ENCODE measurements at places on chromosomes 12 and 14. TPM values are rescaled to one million over a fixed set of nuclear protein-coding genes. Genes with fewer than 3 reads are reported as not detected.

GRCh38 chr12:62166525-62166924 is 93.7 kb upstream of the USP15 start:
- DNase-seq, result no peak

DNA sequence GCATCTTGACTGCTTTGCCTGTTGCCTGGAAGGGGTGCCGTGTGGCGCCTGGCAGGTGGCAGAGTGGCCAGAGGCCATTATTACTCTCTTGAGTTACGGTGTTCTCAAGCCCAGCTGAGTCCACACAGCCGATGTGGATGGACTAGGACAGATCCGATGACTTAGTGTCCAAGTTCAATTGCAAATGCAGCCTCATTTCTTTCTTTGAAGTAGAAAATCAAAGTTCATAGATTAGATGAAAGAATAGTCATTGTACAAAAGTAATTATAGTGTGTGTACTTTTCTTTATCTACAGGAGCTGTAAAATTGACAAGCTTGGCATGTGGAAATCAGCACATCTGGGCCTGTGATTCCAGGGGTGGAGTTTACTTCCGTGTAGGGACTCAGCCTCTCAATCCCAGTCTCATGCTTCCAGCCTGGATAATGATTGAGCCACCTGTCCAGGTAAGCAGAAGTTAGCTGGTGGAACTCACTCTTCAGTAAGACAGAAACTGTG is 44.7 kb downstream of the ANKRD9 start:
- DNase-seq, result no peak

GRCh38 chr12:52285851-52286530 is 5.3 kb downstream of the KRT81 start:
- DNase-seq, result no peak

GRCh38 chr12:66438601-66439000 is 136.3 kb downstream of the HELB start:
- no peak for DNase-seq

DNA sequence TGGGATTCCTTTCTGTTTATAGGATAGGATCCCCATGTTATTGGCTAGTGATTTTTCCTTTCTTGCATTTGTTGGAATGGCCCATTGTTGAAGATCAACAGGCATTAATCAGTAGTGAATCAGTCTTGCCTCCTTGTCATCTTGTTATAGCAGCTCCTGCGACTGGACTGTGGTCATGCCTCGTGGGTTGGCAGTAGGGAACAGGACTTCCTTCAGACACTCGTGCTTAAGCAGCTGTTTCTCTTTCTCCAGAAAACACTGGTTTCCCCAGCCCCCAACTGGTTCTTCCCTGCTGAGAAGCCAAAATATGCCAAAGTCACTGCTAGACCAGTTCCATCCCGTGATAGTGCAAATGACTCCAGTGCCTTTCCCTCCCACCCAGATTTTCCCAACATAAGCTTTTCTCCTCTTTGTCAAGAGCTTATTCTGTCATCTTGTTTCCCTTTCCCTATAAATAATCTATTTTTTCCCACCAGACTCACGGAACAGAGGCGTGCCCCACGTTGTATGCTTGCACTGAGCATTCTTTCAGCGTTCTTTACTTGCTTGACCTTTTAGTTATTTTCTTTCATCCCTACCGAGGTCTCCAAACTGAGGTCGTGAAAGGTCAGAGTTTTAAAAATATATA is 83.5 kb downstream of the SAMD4A start:
- DNase-seq, result no peak

DNA sequence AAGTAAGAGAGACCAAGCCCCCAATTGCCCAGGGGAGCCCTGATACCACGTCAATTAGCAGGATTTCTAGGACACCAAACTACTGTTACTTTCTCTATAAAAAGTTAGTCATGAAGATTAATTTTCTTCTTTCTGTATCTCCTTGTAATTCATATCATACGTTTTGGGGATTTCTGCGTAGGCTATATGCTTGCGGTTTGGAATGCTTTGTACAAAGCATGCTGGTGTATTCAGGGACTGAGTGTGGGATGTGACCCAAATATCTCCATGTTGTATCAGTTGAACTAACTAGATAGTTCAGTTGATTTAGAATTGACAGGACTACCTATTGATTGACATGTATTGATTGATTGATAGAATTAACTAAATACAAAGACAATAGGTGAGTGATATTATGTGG is 7.7 kb downstream of the GPR33 start:
- no peak for DNase-seq

DNA sequence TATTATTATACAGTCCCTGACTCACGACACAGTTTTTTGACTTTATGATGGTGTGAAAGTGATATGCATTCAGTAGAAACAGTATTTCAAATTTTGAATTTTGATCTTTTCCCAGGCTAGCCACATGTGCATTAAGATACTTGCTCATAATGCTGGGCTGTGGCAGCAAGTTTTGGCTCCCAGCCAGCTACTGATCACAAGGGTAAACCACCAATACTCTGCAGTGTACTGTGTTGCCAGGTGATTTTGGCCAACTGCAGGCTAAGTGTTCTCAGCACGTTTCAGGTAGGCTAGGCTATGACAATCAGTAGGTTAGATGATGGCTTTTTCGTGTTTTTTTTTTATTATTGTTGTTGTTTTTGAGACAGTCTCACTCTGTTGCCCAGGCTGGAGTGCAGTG is 69.4 kb upstream of the ACTN1 start:
- DNase-seq, result no peak

GRCh38 chr12:109779382-109779781 is 53.8 kb downstream of the TRPV4 start:
- DNase-seq, result no peak

The ACSM4 gene
- total RNA-seq, result not detected

The CLEC9A gene
- 1.9 TPM for total RNA-seq

The PSMB11 gene
- not detected for total RNA-seq

The ZBTB1 gene
- total RNA-seq, result 146 TPM
